HEK293T (cell line): ENCODE measurements at places on chromosomes 7 and 10.

DNA sequence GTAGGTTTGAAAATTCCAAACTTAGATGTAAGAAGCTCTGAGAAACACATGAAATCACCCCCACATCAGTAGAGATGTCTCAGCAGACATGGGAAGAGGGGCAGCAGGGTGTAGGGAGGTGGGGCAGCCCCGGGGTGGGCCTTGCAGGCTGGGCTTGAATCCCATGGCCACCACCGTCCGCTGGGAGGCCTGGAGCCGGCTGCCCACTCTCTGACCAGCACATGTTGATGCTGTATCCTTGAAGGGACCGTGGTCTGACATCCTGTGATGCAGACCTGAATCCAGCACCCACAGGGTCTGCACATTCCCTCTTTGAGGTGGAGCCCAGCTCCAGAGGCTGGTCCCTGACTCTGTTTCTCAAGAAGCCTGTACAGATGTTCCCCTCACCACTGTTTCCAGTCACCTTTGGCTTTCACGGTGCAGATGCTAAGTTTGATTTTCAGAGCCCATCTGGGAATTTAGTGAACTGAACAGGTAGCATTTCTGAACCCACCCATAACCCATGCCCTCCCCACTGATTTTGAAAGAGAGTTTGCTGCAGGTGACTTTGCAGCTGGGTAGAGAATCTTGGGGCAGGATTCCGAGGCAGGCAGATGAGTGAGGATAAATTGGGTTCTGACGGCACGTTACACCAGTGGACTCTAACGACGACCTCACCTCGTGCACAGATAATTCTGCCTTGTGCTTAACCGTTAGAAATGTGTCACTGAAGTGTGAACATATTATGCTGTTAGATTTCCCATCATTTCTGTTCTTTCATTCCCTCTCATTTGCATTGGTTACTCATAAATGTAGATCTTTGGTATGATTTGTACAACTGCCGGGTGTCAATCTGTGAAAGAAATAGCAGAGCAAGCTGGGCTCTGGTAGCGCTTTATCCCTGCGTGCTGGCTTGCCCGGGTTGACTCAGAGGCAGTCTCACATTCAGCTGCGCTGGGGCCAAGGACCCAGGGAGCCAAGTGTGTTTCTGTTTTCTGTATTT, 45.7 kb downstream of the IKZF1 start:
- no peak for DNase-seq

GRCh38 chr7:4799508-4800268, 24.3 kb downstream of the AP5Z1 start:
- DNase-seq = no peak

- no peak for DNase-seq
Observed at GRCh38 chr7:147311336-147311735, 1194.7 kb downstream of the CNTNAP2 start.

DNA sequence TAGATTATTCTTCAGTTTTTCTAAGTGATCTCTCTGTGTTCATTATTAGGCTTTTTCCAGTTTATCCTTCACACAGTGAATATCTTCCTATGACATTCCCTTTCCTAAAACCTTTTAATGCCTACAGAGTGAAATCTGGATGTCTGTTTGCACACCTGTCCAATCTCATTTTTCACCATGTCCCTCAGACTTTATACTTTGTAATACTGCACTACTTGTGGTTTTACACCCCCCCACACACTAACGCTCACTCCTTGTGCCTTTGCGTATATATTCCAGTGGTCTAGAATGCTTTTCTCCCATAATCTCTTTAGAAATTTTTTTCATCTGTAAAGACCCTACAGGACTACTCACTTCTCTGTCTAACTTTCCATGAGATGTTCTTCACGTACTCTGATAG, 98.2 kb downstream of the EXOC6 start:
- DNase-seq = no peak

- DNase-seq = no peak
Observed at GRCh38 chr10:92411406-92411805, 120.4 kb downstream of the MARCHF5 start.

- no peak for DNase-seq
Observed at GRCh38 chr10:73873142-73873837, 1.1 kb downstream of the CAMK2G start.

GRCh38 chr7:113200281-113200680, 81.9 kb upstream of the SMIM30 start:
- no peak for DNase-seq

DNA sequence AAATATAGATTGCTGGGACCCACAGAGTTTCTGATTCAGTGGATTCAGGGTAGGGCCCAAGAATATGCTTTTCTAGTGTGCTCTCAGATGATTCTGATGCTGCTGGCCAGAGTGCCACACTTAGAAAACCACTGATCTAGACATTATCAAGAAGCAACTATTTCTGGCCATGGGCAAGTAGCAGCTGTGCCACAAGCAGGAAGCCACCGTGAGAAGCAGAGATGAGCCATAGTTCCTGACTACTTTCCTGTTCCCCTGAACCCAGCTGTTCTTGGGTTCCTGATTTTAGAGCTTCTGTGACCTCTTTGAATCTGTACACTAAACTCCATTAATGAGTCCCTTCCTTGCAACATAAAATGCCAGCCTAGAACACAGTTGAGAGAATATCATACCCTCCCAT, 38.1 kb upstream of the PIK3AP1 start:
- no peak for DNase-seq

- peak; percentile 10 for DNase-seq
Observed at GRCh38 chr7:114539575-114539974, 125.0 kb downstream of the FOXP2 start.

GRCh38 chr7:98555403-98555802, 61.7 kb upstream of the NPTX2 start:
- no peak for DNase-seq
